Esophagus muscularis mucosa (tissue), 4 donors: ENCODE measurements at places on chromosomes 11 and 22. TPM values are rescaled to one million over a fixed set of nuclear protein-coding genes. Genes with fewer than 3 reads are reported as not detected.

- peaks cover 31% of the 10 kb centered on the region for H3K4me1 ChIP-seq
- H3K27ac ChIP-seq: no peak overlapping the region
- H3K36me3 ChIP-seq: no peaks in the 10 kb centered on the region
- no peak for DNase-seq
Measured at GRCh38 chr22:49855251-49855911, 1.7 kb downstream of the ZBED4 start.

DNA sequence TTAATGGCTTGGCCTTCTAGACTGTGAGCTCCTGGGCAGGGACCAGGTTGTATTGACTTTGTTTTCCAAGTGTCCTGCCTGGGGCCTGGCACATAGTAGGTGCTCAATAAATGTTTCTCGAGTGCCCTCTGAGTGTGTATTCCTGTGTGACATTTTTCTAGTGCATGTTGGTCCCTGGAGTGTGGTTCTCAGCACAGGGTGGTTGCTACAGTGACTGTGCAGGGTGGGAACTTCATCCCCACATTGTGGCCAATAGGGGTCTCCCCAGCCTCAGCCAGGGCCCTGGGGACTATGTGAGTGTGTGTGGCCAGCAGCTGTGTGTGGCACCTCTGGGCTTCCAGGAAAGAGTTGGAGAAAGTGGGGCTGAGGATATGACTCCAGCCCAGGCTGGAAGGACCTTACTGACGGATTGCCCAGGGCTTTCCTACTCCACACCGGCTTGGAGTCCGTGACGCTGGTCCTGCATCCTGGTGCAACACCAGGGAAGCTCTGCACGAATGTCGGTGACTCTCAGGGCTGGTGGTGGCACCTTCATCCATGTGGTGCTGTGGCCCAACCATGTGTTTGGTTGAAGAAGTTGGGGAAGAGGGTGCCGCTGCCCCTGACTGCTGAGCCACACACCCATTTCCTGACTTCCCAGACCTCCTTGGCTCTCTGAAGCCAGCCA, 9.0 kb upstream of the MARK2 start:
- no peaks in the 10 kb centered on the region for H3K4me1 ChIP-seq
- H3K4me3 ChIP-seq: no peak overlapping the region
- no peak overlapping the region for H3K27ac ChIP-seq

Gene MMP1
- total RNA-seq: 0.17 TPM

DNA sequence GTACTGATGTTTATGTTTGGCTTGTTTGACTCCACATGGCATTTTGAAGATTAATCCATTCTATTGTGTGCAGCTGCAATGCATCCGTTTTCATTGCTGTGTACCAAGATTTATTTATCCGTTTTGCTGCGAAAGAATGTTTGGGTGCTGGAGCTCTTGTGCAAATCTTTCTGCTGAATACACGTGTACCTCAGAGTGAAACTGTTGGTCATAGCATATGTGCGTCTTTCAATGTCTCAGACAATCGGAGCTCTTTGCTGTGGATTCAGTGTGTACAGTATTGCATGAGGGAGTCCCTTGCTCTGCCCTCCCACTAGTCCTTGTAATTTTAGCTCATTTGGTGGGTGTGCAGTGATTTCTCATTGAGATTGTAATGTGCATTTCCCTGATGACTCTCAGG, 545.4 kb downstream of the TBC1D22A start:
- H3K36me3 ChIP-seq: no peaks in the 10 kb centered on the region
- H3K4me3 ChIP-seq: no peak overlapping the region
- peak; percentile 26 for DNase-seq
- no peak overlapping the region for H3K27ac ChIP-seq

Gene CNTN5
- not detected for total RNA-seq

DNA sequence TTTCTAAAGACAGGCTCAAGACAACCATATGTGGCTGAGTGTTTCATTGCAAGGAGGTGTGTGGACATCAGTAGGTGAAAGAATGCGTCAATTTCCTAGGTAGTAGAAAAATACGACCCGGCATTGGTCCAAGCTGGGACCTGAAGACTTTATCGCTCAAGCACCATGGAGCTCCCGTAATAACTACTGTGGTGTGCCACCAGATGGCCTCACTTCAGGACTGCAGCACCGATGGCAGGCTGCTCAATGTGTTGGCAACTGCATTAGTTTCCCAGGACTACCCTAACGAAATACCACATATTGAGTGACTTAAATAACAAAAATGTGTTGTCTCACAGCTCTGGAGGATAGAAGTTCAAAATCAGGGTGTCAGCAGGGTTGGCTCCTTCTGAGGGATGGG, 72.4 kb upstream of the FAT3 start:
- H3K27ac ChIP-seq: no peak overlapping the region
- no peak for DNase-seq
- no peak overlapping the region for H3K4me3 ChIP-seq
- no peaks in the 10 kb centered on the region for H3K36me3 ChIP-seq
- H3K27me3 ChIP-seq: no peaks in the 10 kb centered on the region
- no peaks in the 10 kb centered on the region for H3K4me1 ChIP-seq

DNA sequence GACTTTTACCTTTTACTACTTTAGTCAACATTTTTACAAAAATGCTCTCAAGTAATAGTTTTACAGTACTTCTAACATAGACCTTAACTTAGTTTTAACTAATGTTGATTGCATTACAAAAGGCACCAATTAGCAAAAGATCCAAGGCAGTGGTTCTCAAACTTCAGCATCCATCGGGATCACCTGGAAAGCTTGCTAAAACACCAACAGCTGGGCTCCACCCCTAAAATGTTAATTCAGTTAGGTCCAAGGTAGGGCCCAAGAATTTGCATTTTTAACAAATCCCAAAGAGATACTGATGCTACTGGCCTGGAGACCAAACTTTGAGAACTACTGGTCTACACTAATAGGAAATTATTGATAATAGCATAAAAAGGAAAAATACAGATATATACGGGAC, 5.9 kb downstream of the MTMR2 start:
- no peak overlapping the region for H3K4me3 ChIP-seq
- DNase-seq: no peak
- no peaks in the 10 kb centered on the region for H3K27me3 ChIP-seq

- H3K4me1 ChIP-seq: no peaks in the 10 kb centered on the region
- H3K36me3 ChIP-seq: no peaks in the 10 kb centered on the region
- DNase-seq: no peak
- H3K27ac ChIP-seq: no peak overlapping the region
- H3K27me3 ChIP-seq: no peaks in the 10 kb centered on the region
- no peak overlapping the region for H3K4me3 ChIP-seq
Measured at GRCh38 chr11:94518300-94518699, 6.0 kb downstream of the C11orf97 start.

GRCh38 chr11:17206463-17206862, 1.3 kb downstream of the PIK3C2A start:
- peaks cover 3% of the 10 kb centered on the region for H3K36me3 ChIP-seq
- peaks cover 22% of the 10 kb centered on the region for H3K4me1 ChIP-seq
- peak overlapping the region; percentile 98 for H3K27ac ChIP-seq
- DNase-seq: no peak

DNA sequence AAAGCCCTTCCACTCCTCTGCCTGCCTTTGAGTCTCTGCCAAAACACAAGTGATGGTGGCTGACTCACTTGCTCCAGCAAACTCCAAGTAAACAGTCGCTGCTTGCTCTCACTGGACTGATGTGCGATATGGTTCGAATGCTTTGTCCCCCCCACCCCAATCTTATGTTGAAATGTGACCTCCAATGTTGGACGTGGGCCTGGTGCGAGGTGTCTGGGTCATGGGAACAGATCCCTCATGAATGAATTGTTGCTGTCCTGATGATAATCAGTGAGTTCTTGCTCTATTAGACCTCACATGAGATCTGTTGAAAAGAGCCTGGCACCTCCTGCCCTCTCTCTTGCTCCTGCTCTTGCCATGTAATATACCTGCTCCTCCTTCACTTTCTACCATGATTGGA, 747.9 kb downstream of the OPCML start:
- H3K27ac ChIP-seq: no peak overlapping the region
- no peak overlapping the region for H3K4me3 ChIP-seq
- no peaks in the 10 kb centered on the region for H3K36me3 ChIP-seq
- DNase-seq: peak; percentile 77

GRCh38 chr11:44634401-44635281, 69.2 kb downstream of the CD82 start:
- H3K4me3 ChIP-seq: no peak overlapping the region
- H3K27ac ChIP-seq: no peak overlapping the region
- H3K36me3 ChIP-seq: no peaks in the 10 kb centered on the region
- peak; percentile 92 for DNase-seq
- peaks cover 38% of the 10 kb centered on the region for H3K4me1 ChIP-seq
- H3K27me3 ChIP-seq: no peaks in the 10 kb centered on the region

Gene WNT7B
- total RNA-seq: not detected

DNA sequence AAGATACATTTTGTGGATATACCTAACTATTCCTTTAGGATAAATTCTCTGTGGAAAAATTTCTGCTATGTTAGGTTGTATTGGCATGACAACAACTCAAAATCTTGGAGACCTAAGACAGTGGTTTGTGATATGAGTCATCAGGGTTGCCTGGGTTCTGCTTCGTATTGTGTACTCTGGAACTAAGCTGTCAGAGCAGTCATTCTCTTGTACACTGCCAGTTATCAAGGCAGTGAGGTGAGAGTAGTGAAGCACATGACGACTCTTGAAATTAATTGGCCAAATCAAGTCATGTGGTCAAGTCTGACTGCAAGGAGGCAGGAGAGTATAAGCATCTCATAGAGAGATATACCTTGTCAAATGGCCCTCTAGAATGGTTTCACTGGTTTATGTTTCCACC, 104.4 kb downstream of the FANCF start:
- H3K4me3 ChIP-seq: no peak overlapping the region
- H3K27ac ChIP-seq: no peak overlapping the region
- no peaks in the 10 kb centered on the region for H3K27me3 ChIP-seq
- no peak for DNase-seq
- no peaks in the 10 kb centered on the region for H3K4me1 ChIP-seq
- no peaks in the 10 kb centered on the region for H3K36me3 ChIP-seq

Gene EIF3M
- total RNA-seq: 237 TPM

- no peaks in the 10 kb centered on the region for H3K27me3 ChIP-seq
- peak overlapping the region; percentile 15 for H3K4me3 ChIP-seq
- no peaks in the 10 kb centered on the region for H3K36me3 ChIP-seq
Measured at GRCh38 chr11:57775491-57775890, 13.9 kb downstream of the CTNND1 start.

Gene ACRV1
- not detected for total RNA-seq

DNA sequence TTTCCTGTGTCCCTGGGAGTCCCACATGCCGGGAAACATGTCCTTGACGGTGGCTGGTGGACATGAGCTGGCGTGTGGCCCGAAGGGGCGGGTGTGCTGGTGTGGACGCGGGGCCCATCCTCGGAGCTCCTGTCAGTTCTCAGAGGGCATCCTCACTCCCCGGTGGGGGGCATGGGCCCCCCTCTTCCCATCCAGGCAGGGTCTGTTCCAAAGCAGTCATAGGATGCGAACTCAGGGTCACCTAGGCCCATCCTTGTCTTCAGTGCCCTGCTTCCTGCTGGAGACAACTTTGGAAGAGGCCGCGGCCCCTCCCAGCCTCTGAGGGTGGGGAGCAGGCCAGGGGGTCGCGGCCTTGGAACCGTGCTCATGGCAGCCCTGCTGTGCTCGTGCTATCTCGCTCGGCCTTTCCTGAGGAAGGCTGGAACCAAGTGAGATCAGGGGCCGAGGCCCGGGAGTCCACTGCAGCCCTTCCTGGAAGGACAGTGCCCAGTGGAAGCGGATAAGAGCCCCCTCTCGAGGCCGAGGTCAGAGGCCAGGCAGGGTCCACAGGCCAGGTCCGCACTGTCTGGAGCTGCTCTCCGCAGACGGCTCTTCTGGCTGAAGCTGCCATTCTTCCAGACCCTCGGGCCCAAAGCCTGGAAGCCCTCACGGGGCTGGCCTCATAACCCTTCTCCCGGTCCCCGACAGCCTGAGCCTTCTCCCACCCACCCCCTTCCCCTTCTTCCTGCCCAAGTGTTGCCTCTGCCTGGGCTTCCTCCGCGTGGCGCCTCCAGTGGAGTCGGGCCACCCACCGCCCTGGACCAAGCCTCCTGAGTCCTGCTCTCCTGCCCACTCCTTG, 8.7 kb downstream of the GRK2 start:
- H3K4me1 ChIP-seq: peaks cover 90% of the 10 kb centered on the region
- peaks cover 25% of the 10 kb centered on the region for H3K36me3 ChIP-seq
- no peak overlapping the region for H3K4me3 ChIP-seq
- DNase-seq: no peak
- peak overlapping the region; percentile 71 for H3K27ac ChIP-seq

DNA sequence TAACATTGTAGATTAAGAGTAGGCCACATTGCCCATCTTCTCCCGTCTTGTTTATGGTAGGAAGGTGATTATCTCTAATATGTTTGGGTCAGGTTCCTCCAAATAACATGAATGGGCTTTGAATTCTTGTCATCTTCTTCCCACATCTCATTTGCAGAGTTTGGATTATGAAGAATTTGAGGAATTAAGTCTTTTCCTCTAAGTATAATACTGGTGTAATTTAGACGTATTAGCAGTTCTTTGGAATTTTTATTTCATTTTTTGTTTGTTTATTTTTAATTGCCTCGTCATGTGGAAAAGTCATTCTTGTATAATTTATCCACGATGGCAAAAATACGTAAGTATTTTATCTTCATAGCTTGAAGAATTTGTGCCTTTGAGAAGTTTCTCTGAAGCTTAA, 73.4 kb downstream of the ARHGEF12 start:
- no peaks in the 10 kb centered on the region for H3K27me3 ChIP-seq
- H3K27ac ChIP-seq: no peak overlapping the region
- peaks cover 4% of the 10 kb centered on the region for H3K4me1 ChIP-seq
- no peak for DNase-seq

Gene OR52I2
- not detected for total RNA-seq
